ENCODE measurements at places on chromosomes 3 and 15.
A peak's percentile ranks its signal among the peaks of the same experiment; 100 is the strongest.

DNA sequence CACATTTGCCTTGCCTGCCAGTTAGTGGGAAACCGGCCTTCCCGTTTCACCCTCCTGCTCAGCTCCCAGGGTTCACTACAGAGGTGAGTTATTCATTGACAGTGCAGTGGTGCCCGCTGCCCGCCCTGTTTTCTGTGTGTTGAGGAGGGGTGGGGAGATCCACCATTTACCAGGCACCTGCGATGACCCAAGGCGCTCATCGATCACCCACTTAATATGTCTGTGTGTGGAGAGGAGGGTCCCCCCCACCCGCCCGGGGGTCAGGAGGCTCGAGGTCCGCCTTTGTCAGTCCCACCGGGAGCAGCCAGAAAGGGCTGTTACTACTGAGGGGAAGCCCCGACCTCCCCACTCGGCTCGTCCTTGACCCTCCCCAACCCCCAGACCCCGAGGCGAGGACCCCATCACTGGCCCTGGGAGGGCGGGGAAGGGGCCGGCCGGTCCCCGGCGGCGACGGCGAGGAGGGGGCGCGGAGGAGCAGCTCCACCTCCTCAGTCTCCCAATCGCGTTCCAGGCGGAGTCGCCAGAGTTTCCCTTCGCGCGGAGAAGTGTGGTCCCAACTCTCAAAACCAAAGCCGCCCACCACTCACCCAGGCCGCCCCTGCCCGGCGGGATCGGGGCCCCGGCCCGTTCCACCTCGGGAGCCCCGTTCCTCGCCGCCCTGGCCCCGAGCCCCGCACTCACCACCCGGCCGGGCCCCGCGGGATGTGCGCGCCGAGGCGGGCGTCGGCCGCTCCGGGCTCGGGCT, 1.1 kb downstream of the PLXNB1 start:
- DNase-seq, result peak; percentile 16

GRCh38 chr15:85761635-85762034, 33.1 kb downstream of the KLHL25 start:
- no peak for DNase-seq

- no peak for DNase-seq
Observed at GRCh38 chr3:37862219-37862902, 681 bp downstream of the CTDSPL start.

DNA sequence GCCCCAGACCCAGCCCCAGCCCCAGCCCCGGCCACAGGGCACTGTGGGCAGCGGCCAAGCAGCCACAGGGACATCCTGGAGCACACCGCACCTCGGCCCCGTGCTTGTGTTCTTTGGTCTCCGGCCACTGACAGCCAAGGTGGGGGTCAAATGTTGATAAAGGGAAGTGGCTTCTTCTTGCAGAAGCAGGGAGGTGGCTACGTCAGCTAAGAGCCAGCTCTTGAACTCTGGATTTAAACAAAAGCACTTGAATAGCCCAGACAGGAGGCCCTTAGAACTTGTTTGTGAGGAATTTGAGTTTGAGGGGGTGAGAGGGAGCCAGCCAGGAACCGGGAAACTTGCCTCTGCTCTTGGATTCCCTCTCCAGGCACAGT, 135.8 kb upstream of the ABHD17C start:
- no peak for DNase-seq

GRCh38 chr15:63251701-63252100, 25.7 kb upstream of the APH1B start:
- no peak for DNase-seq

GRCh38 chr15:101172501-101173071, 79.3 kb downstream of the CHSY1 start:
- no peak for DNase-seq

DNA sequence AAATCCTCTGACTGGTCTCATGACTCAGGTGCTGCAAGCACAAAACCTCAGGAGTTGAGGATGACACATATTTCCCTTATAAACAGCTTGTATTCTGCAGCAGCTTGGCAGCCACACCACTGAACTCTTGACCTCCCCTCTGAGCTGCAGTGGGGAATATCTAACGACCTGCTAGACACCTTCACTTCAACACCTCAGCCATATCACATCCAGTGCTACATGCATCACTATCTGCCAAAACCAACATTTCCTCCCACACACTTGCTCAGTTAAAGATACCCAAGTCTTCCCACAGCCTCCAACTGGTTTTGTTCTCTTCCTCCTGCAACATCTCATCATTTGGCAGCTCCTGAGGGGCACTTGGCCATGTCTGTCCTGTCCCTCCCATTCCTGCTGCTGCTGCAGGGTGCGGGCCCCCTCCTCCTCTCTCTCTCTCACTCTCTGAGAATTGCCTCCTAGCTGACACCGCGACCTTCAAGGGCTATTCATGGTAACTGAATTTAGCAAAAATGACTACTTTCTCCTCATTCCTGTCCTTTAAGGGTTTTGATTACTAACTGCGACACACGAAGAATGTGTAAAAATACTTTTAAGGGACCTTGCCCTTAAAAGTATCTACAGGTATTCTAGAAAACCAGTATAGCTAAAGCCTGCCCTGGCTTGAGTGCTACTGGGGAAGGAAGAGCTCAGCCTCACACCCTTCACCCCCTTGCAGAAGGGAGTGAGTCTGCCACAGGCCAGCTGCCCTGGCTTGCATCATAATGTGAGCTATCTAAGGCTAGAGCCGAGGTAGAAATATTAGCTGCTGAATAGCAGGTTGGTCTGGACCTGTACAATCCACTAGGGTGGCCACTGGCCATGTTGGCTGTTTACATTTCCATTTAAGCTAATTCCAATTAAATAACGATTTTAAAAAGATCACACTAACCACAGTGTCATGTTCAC, 5.0 kb upstream of the CCR9 start:
- DNase-seq, result peak; percentile 25

GRCh38 chr15:96316953-96317629, 13.4 kb upstream of the NR2F2 start:
- no peak for DNase-seq
